Gastroesophageal sphincter (tissue), 4 donors: ENCODE measurements at places on chromosomes 1 and 21. TPM values are rescaled to one million over a fixed set of nuclear protein-coding genes. Genes with fewer than 3 reads are reported as not detected.

The PEAR1 gene
- total RNA-seq, result 10.3 TPM

The FCRL2 gene
- not detected for total RNA-seq

The LRRC38 gene
- total RNA-seq, result 0.23 TPM

The AVPR1B gene
- not detected for total RNA-seq

The MYOG gene
- not detected for total RNA-seq

The FAM72C gene
- total RNA-seq, result not detected

The LENEP gene
- not detected for total RNA-seq

The AMY1C gene
- not detected for total RNA-seq

The GLUL gene
- 3,071 TPM for total RNA-seq

The CLCA1 gene
- total RNA-seq, result not detected

The TDRD10 gene
- total RNA-seq, result 3.3 TPM

The KLHDC7A gene
- total RNA-seq, result 0.22 TPM

The MROH9 gene
- not detected for total RNA-seq

The PRDX1 gene
- 334 TPM for total RNA-seq
